ENCODE measurements at places on chromosomes 6 and 20.

- DNase-seq: no peak
Measured at GRCh38 chr6:9783567-9783966, 631.3 kb downstream of the TFAP2A start.

GRCh38 chr6:139091826-139092225 is 43.1 kb upstream of the HECA start:
- DNase-seq: no peak

DNA sequence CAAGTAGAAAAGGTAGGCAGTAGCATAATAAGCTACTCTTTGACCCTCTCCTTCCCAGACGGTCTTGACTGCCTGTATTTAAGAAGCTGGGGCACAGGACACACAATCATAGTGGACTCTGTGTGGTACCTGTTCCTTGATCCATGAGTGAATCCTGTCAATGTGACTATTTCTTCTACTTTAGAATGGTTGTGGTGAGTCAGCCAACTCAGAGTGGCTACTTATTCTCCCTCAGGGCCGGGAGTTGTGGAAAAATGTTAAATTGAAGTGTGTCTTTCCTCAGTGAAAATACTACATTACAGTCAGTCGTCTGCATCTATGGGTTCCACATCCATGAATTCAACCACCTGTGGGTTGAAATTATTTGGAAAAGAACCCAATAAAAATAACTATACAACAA is 30.8 kb upstream of the PREP start:
- DNase-seq: no peak

GRCh38 chr6:18168264-18168663 is 13.0 kb downstream of the KDM1B start:
- DNase-seq: no peak
